ENCODE measurements at places on chromosomes 16 and 17.

DNA sequence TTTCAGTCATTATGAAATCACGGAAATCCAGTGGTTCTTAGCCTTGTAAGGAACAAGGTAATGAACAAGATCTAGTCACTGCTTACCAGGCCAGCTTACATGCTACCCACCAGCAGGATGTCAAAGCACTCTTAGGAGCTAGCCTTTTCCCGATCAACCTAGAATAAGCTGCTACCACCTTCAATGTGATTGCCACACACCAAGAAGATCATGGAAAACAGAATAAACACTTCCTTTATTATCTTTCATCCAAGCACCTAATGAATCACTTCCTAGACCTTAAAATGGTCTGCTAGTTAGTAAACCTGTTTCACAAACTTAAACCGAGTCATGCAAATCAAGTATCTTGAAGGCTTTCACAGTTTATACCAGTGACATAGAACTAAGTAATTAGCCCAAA lies 5.0 kb downstream of the BBS2 start:
- no peak for DNase-seq

- DNase-seq, result no peak
These were observed 10.5 kb downstream of the PRKCA start for GRCh38 chr17:66312912-66313311.

GRCh38 chr17:37106049-37106448 lies 157.3 kb downstream of the AATF start:
- no peak for DNase-seq

DNA sequence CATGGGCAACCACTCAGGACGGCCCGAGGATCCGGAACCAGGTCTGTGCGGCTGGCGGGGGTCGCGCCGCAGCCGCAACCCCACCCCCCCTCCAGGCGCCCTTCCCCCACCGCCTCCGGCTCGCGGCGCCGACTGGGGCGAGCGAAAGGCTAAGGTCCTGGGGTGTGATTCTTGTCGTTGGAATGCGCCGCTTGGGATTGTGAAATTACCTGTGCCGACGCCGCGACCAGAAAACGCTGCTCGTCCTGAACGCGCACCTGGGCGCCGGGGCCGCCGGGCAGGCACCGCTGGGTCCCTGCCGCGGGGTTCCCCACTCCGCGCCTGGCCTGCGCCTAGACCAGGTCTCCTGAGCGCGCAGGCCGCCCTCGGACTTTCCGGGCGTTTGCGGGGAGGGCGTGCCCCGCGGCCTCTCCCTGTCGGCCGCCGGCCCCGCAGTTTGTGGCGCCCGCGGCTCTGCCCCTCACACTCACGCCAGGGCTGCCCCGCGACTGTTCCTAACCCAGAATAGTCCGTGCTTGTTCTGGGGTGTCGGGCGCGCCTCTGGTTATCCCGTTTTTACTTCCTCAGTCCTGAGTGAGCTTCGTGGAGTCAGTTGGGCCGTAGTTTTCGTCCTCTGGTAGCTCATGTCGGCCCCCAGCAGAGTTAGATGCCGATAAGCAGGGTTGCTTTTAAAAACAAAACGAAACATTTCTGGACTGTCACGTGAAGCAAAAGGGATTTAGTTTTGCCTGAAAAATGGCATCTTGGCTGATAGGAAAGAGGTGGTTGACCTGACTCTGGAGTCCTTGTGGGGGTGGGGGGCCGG lies 147.2 kb downstream of the SPECC1 start:
- DNase-seq, result peak; percentile 67

- DNase-seq, result peak; percentile 80
These were observed 8.6 kb upstream of the MC1R start for GRCh38 chr16:89909777-89910716.

GRCh38 chr17:50361561-50362480 lies 11.2 kb downstream of the MRPL27 start:
- peak; percentile 52 for DNase-seq

DNA sequence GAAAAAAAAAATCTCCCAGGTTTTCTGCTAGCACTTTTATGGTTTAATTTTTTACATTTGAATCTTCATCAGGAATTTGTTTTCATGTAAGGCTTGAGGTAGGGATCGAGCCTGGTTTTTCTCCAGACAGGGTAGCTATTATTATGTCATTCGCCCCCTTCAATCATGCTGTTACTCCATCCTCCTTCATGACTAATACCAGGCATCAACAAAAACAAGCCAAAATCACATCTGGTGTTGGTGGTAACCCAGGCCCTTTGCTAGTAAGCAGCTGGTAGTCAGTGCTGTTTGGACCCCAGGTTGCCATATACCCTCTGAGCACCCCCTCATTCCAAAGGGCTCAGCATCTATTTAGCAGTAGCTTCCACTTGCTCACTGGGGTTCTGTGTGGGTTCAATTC lies 29.5 kb downstream of the DRC3 start:
- DNase-seq, result no peak

GRCh38 chr17:82836823-82837357 lies 2.9 kb downstream of the ZNF750 start:
- no peak for DNase-seq

DNA sequence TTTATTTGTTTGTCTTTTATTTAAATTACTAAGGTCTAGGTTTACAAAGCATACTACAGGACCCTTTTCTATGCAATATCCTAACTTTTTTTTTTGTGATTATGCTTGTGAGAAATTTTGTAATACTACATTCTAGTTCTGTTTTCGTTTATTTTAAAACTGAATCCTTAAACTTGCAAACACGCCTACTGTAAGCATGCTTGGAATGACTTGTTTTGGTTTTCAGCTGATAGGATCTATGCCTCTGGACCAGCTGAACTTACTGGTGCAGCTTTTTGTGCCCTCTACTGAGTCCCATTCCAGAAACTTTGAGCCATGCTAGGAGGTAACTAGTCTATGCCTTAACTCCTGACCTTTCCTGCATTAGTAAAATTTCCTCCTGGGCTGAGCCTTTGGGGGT lies 6.0 kb downstream of the PDP2 start:
- no peak for DNase-seq

- DNase-seq, result no peak
These were observed 44.2 kb downstream of the RPTOR start for GRCh38 chr17:80588702-80589383.

GRCh38 chr16:28146536-28146935 lies 65.2 kb downstream of the XPO6 start:
- DNase-seq, result no peak
